ENCODE measurements at places on chromosomes 12 and 14.

GRCh38 chr12:56629459-56630179 is 507 bp downstream of the BAZ2A start:
- DNase-seq = peak; percentile 18

DNA sequence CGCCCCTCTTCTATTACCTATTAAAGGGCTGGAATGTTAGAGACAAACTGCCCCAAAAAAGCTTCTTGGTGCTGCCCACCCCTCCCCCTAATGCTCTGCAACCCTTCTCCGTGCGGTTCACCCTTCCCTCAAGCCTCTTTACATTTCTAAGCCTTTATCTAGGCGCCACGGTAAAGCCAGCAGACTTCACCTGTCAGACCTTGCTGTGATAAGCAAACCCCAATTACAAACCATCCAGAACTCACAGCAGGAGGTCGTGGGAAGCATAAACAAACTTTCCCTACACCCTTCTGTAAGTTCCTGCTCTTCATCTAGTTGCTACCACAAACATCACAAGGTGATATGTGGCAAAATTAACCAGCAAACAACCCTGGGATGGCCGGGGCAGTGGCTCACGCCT is 56.8 kb downstream of the MOK start:
- DNase-seq = no peak

DNA sequence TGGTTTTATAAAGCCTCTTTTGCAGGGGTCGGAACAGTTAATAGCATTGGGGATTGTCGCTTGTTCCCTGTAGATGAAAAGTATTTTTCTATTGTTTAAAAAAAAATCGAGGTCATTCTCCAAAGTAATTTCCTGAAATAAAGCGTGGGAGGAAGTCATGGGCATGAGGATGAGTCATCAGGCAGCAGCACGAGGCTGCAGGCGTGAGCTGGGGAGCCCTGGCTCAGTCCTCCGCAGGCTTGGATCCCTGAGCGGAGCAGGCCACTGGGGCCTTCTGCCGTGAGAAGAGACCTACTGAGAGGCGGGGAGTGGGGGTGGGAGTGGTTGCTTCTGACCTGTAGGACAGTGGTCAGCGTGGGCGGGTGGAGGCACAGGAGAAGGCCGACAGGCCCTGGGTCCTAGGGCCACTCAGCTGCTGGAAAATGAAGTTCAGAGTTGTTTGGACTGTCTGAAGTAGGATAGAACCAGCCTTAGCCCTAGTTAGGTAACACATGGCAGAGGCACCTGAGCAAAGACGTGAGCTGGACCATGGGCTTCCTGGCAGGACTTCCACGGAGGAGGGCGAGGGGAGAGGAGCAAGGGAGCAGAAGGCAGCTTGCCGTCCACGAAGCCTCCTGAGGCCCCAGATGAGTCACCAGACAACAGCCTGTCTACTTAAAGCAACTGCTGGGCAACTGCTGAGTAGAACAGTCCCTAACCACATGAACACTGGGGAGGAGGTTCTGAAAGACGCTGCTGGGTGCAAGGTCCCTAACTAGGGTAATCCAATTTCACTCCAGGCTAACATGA is 21.1 kb upstream of the LGALS3 start:
- DNase-seq = no peak

DNA sequence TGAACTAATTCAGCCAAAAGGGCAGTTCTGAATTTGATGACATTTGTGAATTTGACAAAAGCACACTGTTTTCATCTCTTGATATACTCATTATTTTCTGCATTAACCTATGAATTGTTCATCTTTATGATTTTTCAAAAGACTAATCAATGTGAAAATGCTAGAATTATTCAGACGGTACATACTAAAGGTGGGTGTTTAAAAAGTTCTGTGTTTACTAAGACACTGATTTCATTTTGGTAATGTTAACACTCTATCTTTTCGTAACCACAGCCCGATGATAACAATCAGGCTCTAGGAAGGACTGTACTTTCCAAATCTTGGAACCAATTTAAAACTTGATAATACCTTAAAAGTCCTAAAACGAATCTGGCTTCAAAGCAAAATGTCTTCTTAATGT is 9.4 kb downstream of the AKAP5 start:
- DNase-seq = no peak

DNA sequence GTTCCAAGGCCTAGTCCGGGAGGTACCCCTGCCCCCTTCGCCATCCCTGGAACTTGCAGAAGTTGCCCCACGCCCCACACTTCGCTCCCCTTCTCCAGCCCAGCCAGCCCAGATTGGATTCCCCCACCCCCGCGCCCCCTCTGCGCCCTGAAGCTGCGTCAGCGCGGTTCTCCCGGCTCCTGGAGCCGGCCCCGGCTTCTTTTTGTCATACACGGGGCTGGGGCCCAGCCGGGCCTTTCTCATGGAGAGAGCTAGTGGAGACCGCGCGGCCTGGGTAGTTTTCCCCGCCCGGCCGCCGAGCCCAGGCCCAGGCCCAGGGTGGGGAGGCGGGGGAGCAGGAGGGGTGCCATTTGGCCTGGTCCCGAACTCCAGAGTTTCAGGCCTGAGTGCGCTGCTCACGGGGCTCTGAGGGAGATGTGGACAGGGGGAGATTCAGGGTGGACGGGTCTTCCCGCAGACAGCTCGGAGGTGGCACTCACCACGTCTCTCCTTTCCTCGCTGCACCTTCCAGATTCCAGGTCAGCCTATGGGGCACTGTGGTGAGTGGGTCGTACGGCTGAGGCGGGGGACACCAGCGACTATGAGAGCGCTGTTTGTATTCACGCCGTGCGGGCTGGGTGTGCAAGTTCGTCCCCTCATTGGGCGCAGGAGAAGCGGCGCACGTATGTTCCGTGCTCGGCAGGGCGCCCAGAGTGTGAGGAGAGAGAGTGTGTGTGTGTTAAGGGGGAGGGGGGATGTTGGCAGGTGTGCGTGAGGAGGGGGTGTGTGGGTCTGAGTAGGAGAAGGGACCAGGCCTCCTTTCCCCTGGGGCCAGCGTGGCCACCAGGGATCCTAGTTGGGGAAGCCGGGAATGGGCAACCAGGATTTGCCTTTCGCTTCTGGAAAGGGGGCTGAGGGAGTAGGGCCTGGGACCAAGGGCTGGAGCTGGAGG is 785 bp upstream of the LHX5 start:
- DNase-seq = no peak

- no peak for DNase-seq
Measured at GRCh38 chr14:92039063-92039718, 668 bp downstream of the TRIP11 start.

GRCh38 chr14:61749867-61750266 is 12.4 kb upstream of the SNAPC1 start:
- no peak for DNase-seq

DNA sequence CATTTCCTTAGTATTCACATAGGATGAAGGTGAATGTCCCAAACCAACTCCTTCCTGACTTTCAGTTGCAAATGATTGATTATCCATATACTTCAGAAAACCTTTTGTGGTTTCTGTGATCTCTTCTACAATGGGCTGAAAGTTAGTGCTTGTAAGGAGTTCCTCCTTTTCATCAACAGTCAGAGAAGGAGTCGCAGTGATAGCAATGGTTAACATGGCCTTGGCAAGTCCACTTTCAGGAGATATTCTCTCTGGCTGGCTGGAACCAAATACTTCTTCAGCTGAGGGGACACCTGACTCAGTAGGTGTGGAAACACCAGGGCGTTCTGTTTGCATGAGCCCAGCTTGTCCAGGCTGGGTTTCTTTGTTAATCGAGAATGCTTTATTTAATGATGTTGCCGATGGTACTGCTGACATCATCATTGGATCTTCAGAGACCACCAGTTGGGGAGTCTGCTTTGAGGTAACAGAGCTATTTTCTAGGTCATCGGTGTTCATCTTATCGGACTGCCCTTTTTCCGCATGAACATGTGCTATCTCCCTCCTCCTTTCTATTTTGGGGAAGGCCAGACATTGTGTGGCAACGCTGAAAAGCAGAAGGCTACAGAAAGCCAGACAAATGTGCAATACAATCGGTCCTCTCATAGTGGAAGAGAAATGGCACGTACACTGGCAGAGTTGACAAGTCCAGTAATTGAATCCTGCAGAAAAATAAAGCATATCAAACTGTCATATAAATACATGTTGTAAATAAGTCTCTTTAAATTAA is 13.1 kb downstream of the ARMH4 start:
- no peak for DNase-seq
